Spleen (tissue), 13 donors: ENCODE measurements at places on chromosomes 2 and 18.

DNA sequence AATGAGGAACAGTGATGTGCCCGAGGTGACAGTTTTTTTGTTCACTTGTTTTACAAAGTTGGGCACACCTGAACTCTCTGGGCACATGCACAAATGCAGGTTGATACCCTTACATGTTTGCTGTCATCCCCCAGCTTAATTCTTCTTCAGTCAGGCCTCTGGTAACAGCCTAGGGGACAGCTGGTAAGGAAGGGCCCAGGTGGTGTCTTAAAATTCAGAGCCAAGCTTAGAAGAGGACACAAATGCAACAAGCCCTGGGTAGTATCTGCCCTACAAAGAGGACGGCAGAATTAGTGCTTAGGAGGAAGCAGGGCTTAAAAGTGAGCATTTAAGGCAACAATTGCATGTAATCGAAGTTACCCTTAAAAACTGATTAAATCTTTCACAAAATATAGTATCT, 171.9 kb upstream of the ACAA2 start:
- DNase-seq: no peak

GRCh38 chr2:189933911-189934399, 128.6 kb downstream of the MSTN start:
- DNase-seq: no peak

DNA sequence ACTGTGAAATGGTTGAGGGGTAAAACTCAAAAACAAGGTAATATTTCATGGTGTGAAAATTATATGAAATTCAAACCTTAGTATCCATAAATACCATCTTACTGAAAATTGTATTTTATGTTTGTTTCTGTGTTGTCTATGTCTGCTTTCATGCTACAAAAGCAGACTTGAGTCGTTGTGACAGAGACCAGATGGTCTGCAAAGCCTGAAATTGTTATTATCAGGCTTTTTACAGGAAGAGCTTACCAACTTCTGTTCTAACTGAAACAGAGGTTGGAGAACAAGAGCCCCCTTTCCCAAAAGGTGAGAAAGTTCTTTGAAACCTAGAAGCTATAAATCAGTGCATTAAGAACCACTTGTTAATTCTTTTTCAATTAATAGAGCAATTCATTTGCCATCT, 110.0 kb downstream of the COL4A4 start:
- no peak for DNase-seq

DNA sequence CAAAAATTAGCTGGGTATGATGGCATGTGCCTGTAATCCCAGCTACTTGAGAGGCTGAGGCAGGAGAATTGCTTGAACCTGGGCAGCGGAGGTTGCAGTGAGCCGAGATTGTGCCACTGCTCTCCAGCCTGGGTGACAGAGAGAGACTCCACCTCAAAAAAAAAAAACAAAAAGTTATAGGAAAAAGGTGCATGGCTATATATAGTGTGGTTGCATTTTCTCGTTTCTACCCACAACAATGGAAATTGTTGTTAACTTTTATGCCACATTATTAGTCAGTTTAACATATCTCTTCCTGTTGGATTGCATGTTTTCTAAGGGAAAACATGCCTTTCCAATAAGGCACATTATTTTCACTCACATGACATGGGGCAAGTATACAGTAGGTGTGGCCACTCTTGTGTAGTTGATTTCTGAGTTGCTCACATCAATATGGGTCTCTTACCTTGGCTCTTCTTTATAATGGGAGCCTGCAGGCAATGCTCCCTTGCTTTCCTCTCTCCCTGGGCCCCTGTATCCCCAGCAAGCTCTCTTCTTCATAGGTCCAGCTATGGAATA, 610.0 kb downstream of the RNF144A start:
- no peak for DNase-seq

DNA sequence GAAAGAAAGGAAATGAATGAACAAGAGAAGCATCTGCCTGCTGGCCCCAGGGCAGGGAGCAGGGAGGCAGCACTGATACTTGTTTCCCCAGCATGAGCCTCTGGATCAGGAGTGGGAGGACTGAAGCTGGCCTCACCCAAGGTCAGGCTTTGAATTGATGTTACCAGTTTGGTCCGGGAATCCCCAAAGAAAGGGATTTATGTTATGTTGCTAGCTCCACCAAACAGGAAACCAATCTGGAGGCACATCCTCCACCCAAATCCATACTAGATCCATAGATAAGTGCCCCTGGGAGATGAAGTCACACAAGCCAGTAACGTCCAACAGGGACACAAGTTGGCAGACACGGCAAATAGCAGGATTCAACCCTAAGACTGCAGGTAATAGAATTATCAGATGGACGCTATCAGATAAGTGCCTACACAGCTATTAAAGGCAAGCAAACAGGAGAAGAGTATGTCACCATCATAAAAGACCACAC, 85.9 kb downstream of the MTCL1 start:
- DNase-seq: no peak

DNA sequence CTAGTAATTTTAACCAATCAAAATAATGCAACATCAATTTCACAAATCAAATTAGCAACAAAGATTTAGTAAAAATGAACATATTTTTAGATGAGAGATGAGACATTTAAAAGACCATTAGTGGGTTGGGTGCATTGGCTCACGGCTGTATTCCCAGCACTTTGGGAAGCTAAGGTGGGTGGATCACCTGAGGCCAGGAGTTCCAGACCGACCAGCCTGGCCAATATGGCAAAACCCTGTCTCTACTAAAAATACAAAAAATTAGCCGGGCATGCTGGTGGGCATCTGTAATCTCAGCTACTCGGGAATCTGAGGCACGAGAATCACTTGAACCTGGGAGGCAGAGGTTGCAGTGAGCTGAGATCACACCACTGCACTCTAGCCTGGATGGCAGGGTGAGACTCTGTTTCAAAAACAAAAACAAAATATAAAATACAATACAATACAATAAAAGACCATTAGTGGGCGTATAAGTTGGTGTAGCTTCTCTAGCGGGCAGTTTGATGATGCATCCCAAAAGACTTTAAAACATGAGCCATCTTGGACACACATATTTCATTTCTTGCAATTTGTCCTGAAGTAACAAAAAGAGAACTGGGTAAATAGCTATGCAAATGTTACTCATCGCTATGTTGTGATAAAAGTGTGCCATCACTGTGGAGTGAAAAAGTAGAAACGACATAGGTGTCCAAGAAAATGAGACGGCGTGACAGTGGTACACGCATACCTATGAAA, 101.8 kb downstream of the COL6A3 start:
- DNase-seq: no peak

DNA sequence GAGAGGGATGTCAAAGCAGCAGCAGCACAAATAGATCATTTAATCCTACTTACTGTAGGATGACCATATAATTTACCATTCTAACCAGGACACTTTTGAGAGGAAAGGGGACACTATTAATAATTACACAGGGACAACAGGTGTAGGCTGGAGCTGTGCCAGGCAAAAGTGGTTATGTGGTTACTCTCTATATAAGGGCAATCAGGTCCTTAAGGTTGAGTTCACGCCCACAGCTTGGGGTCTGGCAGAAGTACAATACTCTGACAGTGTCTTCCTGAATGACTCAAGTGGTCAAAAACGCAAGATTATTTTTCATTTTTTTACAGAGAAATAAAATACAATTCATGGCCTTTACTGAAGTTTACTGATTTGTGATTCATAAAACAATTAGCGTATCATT, 2.8 kb downstream of the PREPL start:
- DNase-seq: no peak

- no peak for DNase-seq
Observed at GRCh38 chr2:178404368-178404767, 46.6 kb downstream of the PRKRA start.

DNA sequence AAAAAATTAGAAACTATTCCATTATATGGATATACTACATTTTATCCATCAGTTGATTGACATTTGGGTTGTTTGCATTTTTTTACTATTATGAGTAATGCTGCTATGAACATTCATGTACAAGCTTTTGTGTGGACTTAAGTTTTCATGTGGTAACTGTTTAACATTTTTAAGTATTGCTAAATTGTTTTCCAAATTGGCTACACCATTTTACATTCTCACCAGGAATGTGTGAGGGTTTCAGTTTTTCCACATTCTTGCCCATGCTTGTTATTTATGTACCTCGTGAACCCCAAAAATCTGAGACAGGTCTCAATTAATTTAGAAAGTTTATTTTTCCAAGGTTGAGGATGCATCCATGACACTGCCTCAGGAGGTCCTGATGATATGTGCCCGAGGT, 3.1 kb upstream of the TXNL4A start:
- DNase-seq: no peak

- no peak for DNase-seq
Observed at GRCh38 chr18:38397094-38397493, 831.5 kb upstream of the CELF4 start.

DNA sequence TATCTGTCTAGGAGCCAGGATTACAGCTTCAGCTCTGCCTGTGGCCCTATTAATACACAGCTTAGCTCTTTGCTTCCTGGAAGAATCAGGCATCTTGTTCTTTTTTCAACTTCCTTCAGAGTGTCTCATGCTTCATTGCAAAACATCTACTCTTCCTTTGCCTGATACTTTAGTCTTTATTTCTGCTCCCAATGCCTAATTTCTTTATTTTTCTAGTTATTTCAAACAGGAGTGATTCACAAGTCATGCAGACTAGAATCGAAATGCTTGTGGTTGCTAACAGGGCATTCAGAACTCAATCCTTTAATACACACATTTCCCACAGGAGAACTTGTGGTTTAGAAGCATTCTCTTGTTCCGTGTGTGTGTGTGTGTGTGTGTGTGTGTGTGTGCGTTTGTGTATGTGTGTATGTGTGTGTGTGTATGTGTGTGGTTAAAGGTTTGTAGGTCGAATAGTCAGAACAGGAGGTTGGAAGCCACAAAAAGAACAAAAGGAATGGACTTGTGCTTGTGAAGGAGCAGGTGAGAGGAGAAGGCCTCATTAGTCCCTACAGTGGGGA, 28.3 kb upstream of the INSIG2 start:
- no peak for DNase-seq

GRCh38 chr2:1497122-1497611, 83.9 kb downstream of the TPO start:
- peak; percentile 75 for DNase-seq

- no peak for DNase-seq
Observed at GRCh38 chr2:19937004-19937403, 35.2 kb upstream of the TTC32 start.

GRCh38 chr2:10179422-10179821, 56.9 kb downstream of the RRM2 start:
- no peak for DNase-seq

DNA sequence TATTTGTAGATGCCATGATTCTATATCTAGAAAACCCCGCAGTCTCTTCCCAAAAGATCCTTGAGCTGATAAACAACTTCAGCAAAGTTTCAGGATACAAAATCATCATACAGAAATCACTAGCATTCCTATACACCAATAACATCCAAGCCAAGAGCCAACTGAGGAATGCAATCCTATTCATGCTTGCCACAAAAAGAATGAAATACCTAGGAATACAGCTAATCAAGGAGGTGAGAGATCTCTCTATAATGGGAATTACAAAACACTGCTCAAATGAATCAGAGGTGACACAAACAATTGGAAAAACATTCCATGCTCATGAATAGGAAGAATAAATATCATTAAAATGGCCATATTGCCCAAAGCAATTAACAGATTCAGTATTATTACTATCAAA, 551.4 kb upstream of the SLC39A10 start:
- DNase-seq: no peak

DNA sequence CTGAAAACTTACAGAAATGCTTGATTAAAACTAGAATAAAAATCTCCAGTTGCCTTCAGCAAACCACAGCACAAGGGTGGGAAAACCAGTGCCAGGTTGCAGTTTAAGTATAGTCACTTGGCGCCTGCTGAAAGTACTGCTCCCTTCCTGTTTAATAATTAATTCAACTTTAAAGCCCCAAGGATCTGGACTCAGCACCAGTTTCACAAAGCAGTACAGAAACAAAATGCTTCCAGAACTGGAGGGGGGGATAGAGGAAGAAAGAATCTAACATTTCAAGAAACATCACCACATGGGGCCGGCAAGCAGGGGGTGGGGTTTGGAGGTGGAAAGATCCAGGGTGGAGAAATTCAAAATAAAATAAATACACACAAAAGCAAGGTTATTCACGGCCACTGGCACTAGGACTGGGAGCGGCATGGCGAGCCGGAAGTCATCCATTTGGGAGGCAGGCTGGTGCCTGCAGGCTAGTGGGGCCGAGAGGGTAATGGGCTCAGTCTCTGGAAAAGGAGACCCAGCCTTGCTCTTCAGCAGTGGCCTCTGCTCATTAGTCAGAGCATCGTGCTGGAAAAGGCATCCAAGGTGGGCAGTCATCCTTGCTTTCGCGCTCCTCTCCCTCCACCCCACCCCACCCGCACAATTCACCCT, 85.8 kb downstream of the POU3F3 start:
- no peak for DNase-seq

DNA sequence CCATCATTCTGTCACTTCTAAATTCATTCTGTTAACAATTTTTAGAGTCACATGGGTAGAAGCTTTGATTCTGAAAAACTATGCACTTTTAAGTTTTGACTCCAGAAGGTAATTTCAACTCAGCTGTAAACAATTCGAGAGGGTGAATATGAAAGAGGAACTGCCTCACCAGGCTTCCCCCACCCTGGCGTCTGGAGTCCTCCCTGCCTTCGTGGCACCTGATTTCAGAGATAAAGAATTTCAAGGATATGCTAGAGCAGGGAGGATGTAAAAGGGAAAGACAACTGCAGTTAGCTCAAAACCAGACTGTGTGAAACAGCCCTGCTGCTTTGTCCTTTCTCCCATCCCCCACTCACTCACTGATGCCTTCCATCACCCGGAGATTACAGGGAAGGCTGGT, 40.7 kb downstream of the ONECUT2 start:
- no peak for DNase-seq

DNA sequence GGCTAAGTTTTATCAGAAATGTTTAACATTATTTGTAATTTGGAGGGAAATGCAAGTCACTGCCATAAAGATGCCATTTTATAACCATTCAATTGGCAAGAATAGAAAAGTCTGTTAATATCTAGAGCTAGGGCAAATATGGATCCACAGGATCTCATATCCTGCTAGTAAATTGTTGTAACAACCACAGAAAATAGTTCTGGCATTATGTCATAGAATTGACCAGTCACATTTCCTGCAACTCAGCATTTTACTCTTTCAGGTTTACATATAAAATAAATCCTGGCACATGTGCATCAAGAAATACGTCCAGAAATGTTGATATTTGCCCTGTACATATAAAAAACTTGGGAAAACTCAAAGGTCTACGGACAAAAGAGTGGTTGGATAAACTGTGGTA, 32.9 kb downstream of the OSBPL6 start:
- no peak for DNase-seq
